ENCODE measurements at places on chromosomes 3 and 15. TPM values are rescaled to one million over a fixed set of nuclear protein-coding genes. Genes with fewer than 3 reads are reported as not detected.

PARP6 gene
- 46.4 TPM for total RNA-seq

DNA sequence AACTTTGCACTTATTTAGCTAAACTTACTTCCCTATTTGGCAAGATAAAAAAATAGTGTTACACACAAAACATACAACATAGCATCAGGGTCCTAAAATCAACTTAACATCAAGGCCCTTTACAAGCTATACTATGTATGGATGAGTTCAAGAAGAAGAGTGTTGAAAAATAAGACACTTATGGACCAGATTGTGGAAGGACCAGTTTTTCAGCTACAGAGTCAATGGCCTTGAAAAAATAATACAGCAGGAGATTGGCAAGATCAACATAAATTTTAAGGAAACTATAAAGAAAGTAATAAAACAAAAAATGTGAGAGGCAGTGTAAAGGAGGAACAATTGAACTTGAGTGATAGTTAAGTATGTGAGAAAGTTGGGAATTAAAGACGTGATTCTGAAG lies 66.3 kb upstream of the BBX start:
- no peak for DNase-seq

DNA sequence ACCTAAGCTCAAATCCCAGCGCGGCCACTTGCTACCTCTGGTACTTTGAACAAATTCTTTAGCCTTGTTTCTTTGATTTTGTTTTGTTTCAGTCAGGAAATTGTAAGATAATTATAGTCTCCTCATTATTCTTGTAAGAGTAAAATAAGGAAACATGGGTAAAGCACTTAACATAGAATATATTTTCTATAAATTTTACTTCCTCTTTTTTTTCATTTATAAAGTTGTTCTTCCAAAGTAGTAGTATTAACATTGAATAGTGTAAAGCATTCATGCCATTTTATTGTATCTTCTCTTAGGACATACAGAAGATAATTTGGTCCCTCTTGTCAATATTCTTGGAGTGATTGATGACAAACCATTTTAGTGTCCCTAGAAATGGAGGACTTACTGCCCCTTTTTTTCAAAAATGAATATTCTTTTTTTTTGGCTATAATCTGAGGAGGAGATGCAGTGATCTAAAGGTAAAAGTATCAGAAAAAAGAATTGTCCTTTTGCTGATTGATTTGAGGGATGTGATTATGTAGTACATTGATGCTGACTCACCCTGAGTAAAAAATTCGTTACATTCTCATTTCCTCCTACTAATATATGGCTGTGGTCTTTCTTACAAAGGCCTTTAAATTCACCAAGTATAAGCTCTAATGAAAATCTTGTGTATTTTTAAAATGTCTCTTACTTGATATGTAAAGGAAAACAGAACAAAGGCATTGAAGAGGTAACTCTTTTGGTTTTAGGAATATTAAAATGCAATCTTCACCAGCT lies 51.0 kb downstream of the ALCAM start:
- no peak for DNase-seq

DNA sequence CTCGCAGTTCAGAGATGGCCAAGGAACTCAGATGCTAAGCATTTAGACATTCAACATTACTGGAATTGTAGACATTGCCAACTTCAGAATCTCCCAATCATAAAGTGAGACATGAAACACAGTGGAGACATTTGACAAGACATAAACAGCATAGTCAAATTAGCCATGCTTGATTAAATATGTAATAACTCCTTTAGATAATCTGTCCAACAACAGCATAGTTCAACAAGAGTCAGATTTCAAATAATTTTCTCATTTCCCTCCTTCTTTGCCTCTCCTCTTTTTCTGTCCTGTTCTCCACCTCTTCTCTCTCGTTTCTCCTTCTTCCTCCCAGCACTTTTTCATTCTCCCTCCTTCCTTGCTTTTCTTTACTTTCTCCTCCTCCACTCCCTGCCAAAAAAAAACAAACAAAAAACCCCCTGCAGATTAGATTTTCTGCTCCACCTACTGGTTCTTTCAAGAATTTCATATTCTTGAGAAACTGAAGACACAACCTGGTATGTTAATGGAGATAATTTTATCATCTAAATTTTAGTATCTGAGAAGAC lies 20.2 kb downstream of the CPOX start:
- no peak for DNase-seq

- DNase-seq, result no peak
Observed at GRCh38 chr15:60695713-60696522, 217.0 kb upstream of the ICE2 start.

Data from Right ventricle myocardium inferior (tissue), 1 donor.